Activated naive CD4-positive, alpha-beta T cell treated with anti-CD3 and anti-CD28 coated beads for 36 hours (primary cell): ENCODE measurements at places on chromosomes 2 and 18.

GRCh38 chr18:28485918-28486317 lies 309.0 kb upstream of the CDH2 start:
- DNase-seq = no peak

DNA sequence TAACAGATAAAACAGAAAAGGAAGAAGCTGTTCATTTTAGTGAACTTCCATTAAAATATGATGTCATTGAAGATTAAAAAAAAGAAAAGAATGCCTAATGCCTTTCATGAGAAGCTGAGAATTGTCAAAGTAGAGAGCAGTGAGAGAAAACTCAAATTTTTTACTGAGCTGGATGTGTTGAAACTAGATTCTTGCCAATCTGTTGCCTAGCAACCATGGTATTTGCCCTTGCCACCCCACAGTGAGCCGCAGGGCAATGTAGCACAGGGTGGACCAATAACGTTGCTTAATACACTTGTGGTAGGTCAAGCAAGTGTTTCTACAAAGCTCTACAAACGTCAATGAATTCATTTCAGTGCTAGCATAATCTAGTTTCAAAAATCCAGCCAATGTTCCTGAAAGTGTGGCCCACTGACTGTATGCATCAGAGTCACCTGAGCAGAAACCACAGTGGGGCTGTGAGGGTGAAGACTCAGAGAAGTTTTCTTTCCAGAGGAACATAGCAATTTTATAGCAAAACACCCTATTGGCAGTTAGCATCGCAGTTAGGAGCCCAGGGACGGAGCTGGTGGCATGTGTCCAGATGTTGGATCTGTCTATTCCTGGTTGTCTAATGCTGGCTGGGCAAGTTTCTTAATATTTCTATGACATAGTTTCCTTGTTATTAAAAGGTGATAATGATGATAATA lies 132.2 kb downstream of the DOCK10 start:
- peak; percentile 47 for DNase-seq

DNA sequence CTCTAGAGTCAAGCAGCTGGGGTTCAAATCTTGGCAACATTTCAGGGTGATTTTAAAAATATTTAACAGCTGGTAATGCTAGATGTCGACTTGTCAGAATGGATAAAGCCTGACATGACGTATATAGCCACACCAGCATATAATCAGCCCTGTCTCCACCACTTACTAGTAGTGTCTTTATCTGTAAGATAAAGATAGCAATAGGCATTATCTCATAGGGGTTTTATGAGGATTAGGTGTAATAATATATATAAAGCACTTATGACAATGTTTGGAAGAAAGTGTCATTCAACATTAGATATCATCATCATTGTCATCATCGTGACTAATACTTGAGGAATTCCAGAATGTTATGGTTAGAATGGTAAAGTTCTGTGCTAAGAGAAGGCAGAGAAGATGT lies 369.0 kb upstream of the CWC22 start:
- DNase-seq = no peak

- no peak for DNase-seq
Observed at GRCh38 chr18:49588171-49588570, 26.3 kb downstream of the LIPG start.

- DNase-seq = no peak
Observed at GRCh38 chr2:5983511-5984272, 291.5 kb downstream of the SOX11 start.

GRCh38 chr2:159030674-159031380 lies 62.4 kb downstream of the TANC1 start:
- DNase-seq = no peak

- no peak for DNase-seq
Observed at GRCh38 chr2:32963941-32964340, 17.2 kb downstream of the LTBP1 start.

DNA sequence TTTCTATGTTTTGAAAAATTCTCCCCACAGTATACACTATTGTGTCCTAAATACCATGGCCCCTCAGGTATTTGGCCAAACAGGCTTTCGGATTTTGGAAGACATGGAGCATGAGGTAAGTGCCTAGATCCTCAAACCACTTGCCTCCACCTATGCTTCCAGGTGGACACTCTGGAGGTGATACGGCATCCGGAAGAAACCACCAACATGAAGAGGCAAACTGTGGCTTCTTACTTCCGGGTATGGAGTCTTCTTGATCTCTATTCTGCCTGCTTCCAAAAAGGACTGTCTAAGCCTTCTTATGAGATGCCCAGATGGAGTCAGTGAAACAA lies 252.0 kb upstream of the SP5 start:
- no peak for DNase-seq

- DNase-seq = no peak
Observed at GRCh38 chr2:115161771-115162493, 719.5 kb downstream of the DPP10 start.

DNA sequence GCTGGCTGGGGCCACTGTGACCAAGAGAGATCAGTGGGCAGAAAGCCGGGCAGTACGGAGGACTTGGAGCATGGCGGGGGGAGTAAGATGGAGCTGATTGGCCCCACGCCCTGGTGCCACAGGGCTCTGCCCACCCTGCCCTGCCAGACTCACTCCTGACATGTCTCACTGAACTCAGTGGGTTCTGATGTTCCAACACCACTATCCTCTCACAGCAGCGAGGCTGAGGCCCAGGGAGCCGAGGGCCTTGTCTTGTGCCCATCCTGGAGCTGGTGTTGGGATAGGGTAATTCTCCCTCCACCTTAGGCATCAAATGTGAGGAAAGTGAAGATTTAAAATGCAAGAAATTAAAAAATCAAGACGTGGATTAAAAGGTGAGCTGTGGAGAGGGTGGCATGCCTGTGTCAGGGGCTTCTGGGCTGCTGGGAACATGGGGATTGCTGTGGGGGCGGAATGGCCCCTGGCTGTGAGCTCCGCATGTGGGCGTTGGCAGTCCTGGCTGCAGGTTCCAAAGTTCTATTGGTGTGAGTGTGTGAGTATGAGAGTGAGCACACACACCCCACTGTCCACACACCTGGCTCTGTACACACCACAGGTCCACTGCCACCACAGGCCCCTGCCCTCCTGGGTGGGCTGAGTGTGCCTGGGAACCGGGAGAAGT lies 283.5 kb upstream of the HS6ST1 start:
- no peak for DNase-seq

DNA sequence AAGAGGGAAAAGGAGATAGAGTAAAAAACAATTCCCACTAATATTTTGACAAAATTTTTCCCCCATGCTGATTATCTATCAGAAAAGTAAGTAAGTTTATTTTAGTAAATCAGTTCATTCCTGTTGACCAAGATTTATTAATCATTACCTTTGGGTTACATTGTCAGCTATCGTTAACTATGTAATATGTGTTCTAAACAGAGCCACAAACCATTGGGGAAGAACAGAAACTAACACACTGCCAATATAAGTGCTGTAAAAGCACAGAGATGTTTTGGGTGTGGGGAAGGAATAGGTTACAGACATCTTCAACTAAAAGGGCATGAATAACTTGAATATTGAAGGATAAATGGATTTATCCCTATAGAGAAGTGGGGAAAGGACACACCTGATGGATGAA lies 42.5 kb upstream of the ACADL start:
- DNase-seq = no peak

DNA sequence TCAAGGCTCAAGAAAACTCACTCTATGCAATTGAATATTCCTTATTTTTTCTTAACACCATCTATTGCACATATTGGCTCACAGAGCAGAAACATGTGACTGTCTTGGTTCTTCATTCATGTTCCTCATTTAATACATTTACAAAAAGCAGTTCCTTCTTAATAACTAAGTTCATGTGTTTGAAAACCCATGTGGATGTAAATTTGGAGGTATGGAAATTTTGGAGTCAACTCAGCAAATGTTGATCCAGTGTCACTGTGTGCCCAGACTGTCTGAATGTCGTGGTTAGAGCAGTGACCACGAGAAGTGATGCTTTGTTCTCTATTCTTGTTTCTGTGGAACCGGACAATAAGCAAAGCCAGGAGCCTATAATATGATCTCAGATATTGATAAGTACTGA lies 299.1 kb downstream of the SETBP1 start:
- DNase-seq = no peak
